Activated naive CD4-positive, alpha-beta T cell (primary cell): ENCODE measurements at places on chromosomes 11 and 22.

DNA sequence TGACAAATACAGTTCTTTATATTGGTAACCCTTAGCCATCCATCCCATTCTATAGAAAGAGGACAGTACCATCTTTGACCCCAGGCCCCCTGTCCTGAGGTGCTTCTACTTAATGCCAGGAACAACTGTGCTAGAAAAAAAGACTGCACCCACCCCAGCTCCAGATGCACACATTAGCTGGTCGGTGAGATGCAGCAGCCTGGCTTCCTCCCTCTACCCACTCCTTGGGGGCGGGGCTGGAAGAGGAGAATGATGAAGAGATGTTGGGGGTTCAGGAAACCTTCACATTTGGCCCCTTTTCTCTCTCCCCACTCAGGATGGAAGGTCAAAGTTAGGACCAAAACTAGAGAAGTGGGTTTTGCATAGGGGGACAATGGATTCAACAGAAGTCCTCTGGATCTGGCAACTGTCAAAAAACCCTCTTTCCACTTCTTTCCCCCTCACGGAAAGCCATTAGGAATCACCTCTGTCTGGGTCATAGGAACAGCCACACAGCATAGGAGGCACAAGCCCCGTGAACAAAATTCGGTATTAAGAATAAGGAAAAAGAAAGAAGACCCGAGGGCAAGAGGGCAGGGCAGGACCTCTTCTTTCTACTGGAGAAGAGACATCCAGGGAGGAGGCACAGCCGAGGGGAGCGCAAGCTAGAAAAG, 755 bp downstream of the NRIP3 start:
- no peak for DNase-seq

DNA sequence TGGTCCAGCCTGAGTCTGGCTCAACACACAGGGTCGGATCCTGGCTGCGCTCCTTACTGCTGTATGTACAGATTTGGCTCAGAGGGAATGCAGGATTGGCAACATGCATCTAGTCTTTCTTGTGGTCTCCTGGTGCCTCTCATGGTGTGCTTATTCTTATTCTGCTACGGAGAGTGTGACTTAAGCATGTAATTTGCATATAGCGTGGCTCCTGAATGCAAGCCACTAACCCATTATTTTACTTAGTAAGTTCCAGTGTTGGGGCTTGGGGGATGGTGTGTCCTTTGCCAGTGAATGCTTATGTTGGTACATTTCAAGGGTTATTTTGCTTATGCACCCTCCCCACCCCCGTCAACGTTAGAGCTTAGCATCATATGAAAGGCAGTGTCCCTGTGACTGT, 51.2 kb downstream of the PTPRJ start:
- no peak for DNase-seq

DNA sequence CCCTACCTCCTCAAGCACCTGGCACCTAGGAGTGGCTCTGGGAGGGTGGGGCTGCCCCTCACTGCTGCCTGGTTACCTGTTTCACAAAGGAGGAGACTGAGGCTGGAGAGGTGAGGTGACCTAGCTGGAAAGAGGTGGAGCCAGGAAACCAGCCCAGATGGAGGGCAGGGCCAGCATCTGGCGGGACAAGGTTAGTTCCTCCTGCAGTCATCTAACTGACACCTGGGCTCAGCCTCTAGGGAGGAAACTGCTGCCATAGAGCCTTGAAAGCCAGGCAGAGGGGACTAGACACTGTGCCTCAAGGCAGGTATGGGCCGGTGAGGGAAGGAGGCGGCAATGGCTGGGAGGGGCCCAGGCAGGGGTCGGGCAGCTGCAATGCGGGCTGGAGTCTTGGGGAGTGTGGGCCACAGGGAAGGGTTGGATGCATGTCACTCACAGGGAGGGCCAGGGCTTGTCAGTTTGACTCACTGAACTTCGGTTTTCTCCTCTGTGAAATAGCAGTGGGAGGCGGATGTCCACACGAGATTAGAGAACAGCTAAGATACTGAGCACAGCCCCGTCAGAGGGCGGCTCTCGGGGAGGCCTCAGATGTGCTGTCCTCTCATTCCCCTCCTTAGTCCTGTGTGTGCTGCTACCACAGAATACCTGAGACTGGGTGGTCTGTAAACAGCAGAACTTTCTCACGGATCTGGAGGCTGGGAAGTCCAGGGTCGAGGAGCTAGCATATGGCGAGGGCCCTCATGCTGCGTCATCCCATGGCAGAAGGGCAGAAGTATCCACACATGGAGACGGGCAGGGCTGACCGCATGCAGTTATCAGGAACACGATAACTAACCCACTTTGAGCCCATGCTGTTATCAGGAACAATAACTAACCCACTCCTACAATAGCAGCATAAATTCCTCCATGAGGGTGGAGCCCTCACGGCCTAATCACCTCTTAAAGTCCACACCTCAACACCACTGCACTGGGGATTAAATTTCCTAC, 16.1 kb downstream of the MGAT3 start:
- DNase-seq = no peak

- no peak for DNase-seq
Measured at GRCh38 chr11:13487661-13488030, 8.2 kb downstream of the PTH start.

- DNase-seq = no peak
Measured at GRCh38 chr11:11537871-11538270, 83.9 kb downstream of the GALNT18 start.

- DNase-seq = no peak
Measured at GRCh38 chr22:19203834-19204233, 25.3 kb upstream of the SLC25A1 start.

DNA sequence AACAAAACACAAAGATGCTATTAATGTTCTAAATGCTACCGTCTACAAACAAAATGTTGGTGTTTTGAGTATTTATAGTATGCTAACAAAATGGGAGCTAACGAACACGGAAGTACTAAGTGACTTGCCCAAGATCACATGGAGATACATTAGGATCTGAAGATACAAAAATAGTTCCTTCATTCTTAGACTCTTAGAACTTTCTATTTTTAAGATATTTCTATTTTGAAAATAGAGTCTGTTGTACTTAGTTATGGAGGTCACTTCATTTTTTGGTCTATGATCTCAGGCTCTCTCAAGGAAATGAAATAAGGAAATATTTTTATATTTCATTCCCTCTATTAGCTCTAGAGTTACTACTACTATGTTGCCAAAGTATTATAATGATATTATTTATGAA, 64.2 kb downstream of the APOL5 start:
- DNase-seq = no peak

- no peak for DNase-seq
Measured at GRCh38 chr11:2529636-2530035, 84.8 kb downstream of the KCNQ1 start.

DNA sequence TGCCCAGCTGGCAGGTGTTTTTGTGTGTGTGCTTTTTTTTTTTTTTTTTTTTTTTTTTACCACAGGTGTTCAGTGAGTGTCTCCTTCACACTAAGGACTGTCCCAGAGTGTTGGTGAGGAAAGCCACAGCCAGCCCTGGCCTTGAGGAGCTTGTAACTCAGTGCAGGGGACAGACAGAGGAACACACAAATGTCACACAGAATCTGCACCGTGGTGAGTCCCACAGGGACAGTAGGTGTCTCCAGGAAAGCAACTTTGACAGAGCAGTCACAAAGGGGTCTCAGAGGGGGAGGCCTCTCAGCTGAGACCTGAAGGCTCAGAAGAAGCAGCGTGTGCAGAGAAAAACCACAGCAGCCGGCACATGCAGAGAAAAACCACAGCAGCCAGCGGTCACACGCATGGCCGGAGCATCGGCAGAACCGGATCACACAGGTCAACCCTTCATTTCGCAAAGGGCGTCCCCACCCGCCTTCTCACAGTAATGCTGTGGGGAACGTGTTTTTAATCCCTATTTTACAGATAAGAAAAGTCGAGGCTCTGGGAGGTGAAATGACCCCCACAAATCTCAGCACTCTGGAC, 101.7 kb upstream of the PRR5 start:
- no peak for DNase-seq

DNA sequence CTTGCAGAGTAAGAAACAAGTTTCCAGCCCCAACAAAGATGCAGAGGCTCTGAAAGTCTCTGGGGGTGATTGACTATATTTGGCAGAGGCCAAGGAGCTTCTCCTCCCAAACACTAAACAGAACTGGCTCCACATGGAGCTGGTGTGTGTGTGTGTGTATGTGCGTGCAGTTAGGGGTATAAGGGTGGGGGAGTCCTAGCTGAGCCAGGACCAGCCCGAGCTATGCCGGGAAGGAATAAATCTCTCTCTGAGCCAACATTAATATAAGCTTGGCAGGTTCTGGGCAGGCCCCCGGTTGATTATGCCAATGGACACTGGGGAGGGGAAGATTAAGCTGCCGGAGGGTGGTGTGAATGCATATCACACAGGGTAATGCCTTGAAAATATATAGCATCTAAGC, 324.2 kb downstream of the MIAT start:
- no peak for DNase-seq

GRCh38 chr11:10666556-10667520, 26.7 kb downstream of the IRAG1 start:
- DNase-seq = no peak

DNA sequence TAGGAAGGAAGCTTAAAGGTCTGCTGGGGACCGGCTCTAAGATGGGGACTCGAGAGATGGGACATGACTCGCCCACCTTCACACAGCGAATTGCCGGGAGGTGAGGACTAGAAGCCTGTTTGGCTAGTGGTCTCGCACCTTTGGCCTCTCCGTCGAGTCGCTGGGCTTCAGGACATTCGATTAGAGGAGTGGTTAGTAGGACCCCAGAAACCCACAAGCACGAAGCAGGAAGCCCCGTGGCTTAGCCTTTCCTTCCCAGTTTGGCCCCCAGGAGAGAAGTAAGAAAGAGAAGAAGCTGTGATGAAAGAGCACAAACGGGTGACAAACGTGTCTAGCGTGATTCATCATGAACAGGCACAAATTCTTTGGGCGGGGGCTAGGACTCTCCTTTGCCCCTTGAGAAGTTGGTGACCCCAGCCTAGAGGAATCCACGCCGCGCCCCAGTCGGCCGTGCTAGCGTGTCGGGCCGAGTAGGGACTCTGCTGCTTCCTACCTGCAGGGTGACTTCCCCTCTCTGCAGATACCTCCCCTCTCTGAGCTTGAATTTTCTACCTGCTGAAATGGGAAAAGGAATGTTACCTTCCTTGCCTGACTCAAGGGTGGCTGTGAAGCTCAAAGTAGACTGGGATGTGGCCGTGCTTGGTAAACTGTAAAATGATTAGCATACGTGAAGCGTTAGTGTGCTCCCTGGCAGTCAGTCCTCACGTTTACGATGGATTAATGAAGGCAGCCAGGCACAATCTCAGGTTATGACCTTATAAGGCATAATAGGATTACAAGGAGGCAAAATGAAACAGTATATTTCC, 1.1 kb upstream of the ADM start:
- no peak for DNase-seq

DNA sequence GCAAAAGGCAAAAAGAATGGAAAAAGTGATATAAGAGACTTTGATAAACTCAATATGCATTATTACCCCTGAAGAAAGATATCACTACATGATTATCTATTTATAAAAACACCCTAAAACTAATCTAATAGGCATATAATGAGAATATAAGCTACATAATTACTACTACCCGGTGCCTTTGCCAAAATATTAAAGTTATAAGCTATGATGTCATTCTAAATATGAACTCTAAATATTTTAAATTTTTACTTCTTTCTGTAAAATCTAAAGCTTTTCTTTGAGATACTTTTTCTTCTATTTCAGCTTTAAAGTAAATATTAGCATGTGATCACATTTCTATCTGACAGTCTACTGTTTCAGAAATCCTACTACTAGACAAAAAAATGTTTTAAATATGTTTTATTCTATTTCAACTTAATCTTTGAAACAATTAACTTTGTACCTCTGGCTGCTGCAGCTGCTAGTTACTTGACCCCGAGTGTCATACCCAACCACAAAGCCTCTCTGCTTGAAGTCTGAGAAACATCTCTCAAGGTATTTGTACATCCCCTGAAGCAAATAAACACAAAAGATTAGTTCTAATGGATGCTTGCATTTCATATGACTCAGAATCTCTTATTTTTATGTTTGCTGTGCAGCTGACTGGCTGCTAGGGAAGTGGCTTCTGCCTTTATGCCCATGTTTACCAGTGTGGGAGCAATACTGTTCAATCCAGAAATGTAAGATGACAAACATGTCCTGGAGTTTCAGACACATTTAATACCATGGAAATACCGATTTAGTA, 26.8 kb downstream of the PGM2L1 start:
- no peak for DNase-seq

DNA sequence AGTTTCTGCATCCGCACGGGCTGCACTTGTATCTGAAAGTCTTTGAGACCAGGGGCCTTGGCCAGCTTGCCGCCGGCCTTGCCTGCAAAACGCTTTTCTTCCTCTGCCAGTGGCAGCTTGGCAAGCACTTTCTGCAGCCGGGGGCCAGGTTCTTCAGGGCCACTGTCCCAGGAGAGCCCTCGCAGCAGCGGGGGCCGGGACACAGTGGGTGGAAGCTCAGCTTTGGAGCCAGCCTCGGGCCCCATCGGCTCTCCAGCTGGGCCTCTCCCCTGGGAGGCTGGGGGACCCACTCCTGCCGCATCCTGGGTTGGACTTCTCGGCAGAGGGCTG, 57.5 kb upstream of the LYVE1 start:
- no peak for DNase-seq

GRCh38 chr11:95897731-95898130, 26.2 kb downstream of the MTMR2 start:
- no peak for DNase-seq

GRCh38 chr11:12239804-12240371, 129.5 kb downstream of the MICAL2 start:
- DNase-seq = no peak

GRCh38 chr11:12232817-12233601, 122.6 kb downstream of the MICAL2 start:
- DNase-seq = no peak

DNA sequence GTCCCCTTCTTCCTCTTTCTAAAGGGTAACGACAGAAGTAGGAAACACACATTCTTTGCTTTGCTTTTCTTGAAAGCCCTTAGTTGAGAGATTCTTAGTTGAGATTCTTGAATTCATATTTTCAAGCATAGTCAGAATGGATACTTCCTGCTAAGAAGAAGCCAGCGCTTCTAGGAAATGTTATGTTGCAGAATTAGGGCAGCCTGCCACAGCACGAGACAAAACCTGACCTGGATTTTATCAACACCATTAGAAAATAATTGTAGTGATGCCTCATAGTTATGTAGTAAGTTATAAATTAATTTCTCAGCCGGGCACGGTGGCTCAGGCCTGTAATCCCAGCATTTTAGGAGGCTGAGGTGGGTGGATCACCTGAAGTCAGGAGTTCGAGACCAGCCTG, 37.9 kb upstream of the NUP160 start:
- DNase-seq = no peak
